H7 (cell line): ENCODE measurements at places on chromosomes 4 and X.

GRCh38 chr4:48428926-48429325, 54.2 kb upstream of the SLC10A4 start:
- no peak for DNase-seq

GRCh38 chr4:133148690-133149363, at the start of gene PCDH10:
TSS of gene PCDH10 (plus strand) at chr4:133149294. CDS start at chr4:133150141, 847 bp downstream.
- peak; percentile 92 for DNase-seq

- DNase-seq, result no peak
Measured at GRCh38 chrX:65841263-65841662, 173.8 kb downstream of the MSN start.

DNA sequence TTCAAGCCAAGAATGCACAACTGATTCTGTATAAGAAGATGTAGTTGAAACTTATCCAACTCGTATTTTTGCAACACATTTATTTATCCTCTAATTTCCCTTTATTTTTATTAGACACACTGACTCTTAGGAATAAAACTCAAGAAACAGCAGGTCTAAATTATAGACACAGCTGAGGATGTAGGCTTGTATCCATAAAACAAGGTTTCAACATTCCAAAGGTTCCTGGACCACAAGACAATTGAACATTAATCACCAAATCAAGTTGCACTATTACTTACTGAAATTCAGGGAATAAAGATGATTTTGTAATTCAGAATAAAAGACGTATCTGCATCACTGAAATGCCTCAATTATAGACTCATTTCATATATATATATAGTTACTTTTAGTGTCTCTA, 683.5 kb upstream of the GRIA3 start:
- no peak for DNase-seq

DNA sequence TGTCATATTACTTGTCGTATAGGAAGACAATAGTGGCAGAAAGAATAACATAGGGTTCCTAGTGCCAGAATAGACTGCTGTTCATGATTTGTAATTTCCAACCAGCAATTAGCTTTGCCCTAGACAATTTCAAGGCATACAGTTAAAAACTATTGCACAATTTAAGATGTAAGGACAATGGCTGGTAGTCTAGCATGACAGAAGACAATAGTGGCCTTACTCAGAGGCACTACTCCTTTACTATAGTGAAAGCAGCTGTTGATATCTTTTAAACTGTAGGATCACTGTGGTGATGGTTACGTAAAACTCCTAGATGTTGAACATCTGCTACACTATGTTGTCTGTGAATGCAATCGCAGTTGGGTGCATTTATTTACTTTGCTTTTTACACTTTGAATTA, 234.5 kb downstream of the RBMX2 start:
- DNase-seq, result no peak

DNA sequence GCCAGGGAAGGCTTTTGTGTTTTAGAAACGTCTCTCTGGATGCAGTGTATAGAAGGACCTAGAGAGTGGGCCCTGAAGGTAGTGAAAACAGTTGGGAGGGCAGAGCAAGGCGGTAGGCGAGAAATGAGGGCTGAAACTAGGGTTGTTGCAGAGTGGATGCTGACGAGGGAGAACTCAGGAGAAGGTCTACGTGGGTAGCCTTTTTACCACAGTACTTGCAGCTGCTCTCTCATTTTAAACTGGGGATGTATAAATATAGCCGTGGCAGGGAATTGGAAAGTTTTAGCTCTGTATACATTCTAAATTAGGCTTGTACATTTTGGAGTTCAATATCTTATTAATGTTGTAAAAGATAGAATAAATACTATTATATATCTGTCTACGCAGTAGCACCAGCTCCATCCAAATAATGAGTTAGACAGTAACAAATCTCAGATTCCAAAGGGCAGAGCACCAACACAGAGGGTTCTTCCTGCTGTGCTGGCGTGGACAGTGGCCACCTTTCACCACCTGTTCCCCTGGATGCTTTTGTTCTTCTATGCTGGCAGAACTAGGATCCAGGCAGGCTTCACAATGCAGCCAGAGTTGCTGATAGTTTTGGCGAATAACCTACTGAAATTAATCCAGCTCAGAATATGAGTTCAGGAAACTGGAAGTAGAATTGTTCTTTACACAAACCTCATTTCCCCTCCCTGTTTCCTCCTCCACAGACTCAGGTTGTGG, 31.7 kb downstream of the CCNG2 start:
- no peak for DNase-seq

DNA sequence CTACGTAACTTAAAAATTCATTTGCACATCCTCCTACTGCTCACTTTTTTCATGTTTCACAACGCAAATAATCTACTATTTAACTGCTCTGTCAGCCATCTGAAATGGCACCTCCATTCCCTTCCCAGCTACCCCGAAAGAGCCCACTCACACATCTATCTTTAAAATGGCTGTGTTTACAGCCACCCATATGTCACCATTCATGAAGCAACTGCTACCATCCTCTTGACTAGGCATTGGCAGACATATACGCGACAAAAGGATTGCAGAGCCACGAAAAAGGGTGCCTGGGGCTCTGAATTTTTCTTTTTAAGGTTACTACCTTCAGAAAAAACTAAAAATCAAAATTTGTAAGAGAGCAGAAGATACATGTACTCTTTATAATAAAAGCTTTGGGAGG, 11.5 kb downstream of the SH3RF1 start:
- no peak for DNase-seq

DNA sequence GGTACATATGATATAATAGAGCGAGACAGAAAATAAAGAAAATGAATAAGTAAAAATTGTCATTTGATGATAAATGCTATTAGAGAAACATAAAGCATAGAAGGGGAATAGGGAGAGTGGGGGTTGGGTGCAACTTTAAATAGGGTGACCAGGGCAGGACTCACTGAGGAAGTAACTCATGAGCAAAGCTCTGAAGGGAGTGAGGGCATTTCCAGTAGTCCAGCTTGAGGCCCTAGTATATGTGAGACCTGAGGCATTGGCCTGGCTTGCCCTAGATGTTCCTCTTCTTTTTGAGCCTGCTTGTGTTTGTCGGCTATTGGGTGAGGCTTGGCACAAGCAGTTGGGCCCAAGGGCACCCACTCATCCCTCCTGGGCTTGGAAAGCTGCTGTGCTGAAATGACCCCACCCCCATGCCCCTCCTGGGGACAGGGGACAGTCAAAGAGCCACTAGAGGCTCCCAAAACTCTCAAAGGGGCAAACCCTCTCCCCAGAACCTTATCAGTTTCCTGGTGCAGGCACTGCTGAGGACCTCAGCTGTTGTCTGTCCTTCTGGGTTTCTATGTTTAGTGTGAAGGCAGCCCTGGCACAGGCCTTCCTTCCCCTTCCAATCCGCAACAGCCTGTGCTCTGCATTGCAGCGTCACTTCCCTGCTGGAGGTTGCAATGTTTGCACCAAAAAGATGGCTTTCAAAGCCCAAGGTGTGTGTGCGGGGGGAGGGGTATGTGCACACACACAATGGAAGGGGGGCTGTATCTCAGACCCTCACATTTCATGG, 40.1 kb downstream of the APLN start:
- peak; percentile 47 for DNase-seq

- DNase-seq, result no peak
Measured at GRCh38 chrX:48935301-48935670, 16.5 kb upstream of the PIM2 start.

DNA sequence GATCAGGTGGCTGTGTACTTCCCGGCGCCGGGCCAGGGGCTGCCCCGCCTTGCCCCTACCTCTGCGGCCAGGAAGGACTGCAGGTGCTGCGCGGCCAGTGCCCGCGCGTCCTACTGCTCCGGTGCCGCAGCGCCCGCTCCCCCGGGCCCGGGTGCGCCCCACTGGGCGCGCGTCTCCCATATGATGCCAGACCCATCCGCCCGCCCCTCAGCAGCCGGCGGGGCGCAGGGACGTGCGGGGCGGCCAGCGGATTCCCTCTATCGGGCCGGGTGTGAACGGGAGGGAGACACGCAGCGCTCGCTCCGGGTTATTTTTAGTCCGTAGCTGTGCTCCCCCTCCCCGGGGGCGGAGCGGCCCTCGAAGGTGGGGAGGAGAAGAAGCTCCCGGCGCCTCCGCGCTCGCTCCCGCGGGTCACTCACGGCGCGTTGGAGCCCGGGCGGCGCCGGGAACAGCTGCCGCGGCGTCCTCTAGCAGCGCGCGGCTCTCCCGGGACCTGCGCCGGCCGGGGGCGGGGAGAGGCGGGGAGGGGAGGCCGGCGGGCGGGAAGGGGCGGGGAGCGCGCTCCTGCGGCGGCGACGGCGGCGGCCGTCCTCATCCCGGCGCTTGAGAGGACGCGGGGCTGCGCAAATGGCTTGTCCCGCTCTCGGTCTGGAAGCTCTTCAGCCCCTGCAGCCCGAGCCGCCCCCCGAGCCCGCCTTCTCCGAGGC, 103.6 kb downstream of the UCHL1 start:
- peak; percentile 88 for DNase-seq

- no peak for DNase-seq
Measured at GRCh38 chr4:137375111-137375850, 157.0 kb downstream of the PCDH18 start.
